ENCODE measurements at places on chromosomes 11 and 22. TPM values are rescaled to one million over a fixed set of nuclear protein-coding genes. Genes with fewer than 3 reads are reported as not detected.

Gene MS4A2
- total RNA-seq = not detected

Gene GSC2
- total RNA-seq = not detected

Gene YPEL4
- not detected for total RNA-seq

Gene KRTAP5-10
- total RNA-seq = not detected

Gene RPLP2
- total RNA-seq = 1,720 TPM

Gene TMEM191B
- 0.56 TPM for total RNA-seq

Gene YPEL1
- not detected for total RNA-seq

Gene FLRT1
- total RNA-seq = not detected

Gene SORL1
- total RNA-seq = 67.1 TPM

Gene PKP3
- 170 TPM for total RNA-seq

Gene C1QTNF5
- total RNA-seq = not detected

Gene RGL4
- not detected for total RNA-seq

Gene STX5
- 30.4 TPM for total RNA-seq

Gene NCF4
- not detected for total RNA-seq

Gene SERPING1
- total RNA-seq = 13.0 TPM

Gene DENND6B
- 0.42 TPM for total RNA-seq

Gene LRRC10B
- 0.07 TPM for total RNA-seq

Gene CTTN
- 264 TPM for total RNA-seq

Gene PDE2A
- 1.4 TPM for total RNA-seq

Gene UPK3A
- total RNA-seq = not detected

Gene TMPRSS4
- total RNA-seq = 1.1 TPM
